ENCODE measurements at places on chromosomes 5 and 9.

GRCh38 chr5:5202321-5202720 lies 62.2 kb downstream of the ADAMTS16 start:
- no peak for DNase-seq

DNA sequence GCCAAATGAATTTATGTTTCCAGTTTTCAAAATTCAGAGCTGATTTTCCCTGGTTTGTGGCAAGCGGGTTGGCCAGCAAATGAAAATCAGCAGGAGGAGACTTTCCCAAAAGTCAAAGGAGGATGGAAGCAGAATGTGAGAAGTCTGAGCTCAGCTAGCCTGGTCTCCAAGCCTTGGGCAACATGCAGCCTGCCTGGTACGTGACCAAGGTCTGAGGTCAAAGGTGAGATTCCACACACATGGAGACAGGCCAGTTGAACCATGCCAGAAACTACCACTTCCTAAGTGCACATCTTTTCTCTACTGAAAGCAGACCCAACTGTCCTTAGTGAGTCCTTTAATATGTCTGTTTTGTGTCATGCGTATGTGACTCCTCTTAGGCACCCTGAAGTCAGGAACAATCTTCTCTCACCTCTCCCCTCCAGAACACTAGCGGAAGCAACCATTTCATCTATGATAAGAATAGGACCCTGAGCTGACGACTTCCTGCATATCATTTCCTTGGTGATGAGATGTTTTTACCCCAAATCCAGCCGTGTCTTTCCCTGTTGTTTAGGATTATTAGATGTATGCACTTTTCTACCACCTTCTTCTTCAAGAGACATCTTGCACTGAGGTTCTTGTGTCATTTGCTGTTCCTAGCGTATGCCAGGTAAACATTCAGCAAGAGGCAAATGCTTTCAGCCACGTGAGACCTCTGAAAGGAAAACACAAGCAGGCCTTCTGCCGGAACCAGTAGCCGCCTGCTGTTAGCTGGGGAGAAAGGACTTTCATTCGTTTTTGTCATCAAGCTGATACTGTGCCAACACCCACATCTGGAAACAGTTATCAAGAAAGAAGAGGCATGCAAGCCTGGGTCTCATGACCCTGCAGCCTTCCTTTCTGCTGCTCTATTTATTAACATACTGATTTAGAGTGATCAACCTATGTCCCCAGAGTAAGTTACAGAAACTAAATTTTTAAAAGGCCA lies 9.7 kb upstream of the TGFBI start:
- no peak for DNase-seq

GRCh38 chr5:93161661-93162654 lies 419.1 kb downstream of the NR2F1-AS1 start:
- no peak for DNase-seq

DNA sequence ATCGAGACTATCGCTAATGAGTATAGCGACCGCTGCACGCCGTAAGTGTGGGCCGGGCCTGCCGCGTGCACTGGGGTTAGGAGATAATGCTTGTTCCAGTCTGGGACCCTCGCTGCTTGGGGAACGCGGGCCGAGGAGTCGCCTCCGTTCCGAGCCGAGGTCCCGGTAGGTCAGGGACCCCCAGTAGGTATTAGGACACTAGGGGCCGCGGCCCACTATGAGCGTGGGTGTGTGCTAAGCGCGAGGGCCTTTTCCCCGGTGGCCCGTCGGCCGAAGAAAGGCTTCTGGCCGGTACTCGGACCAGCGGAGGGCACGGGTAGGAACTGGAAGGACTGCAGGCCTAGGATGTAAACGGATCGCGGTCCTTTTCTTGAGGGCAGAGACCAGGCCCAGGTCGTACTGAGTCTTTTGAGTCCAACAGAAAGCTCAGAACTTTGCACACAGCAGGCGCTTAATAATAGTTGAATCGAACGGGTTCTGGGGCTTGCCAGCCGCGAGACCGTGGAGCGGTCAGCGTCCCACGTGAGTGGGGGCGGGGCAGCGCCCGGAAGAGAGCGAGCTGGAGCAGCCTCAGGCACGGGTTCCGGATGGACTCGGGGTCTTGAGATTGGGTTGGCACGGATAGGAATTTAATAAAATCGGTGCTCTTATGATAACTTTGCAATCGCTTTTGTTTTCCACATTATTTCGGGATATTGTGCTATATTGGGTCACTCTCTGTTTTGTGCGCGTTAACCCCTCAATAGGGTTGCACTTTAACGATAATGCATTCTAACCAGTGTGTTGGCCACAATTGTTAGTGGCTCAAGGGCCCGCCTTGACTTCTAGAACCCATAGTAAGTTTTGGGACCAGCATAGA lies 733 bp downstream of the HSPA4 start:
- no peak for DNase-seq

- DNase-seq: no peak
Measured at GRCh38 chr5:176131771-176132170, 106.5 kb upstream of the SIMC1 start.

DNA sequence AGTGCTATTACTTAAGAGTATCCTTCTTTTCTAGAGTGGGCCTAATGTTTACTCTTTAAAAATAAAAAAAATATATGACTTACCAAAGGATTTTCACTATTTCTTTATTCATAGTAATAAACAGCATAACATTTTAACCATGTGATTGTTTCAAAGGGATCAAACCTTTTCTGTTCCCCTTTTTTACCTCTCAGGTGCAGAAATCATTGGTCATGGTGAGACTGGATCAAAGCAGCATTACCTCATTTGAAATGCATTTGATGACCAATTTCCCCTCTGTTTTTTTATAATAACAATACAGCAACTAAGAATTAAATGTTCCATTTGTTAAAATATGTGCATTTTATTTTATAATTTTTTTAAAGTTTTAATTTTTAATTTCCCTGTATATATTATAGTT lies 598.0 kb upstream of the RGMB start:
- no peak for DNase-seq

GRCh38 chr5:125311743-125312142 lies 565.3 kb upstream of the ZNF608 start:
- DNase-seq: no peak

GRCh38 chr5:69035665-69036064 lies 58.1 kb upstream of the SLC30A5 start:
- no peak for DNase-seq

GRCh38 chr9:83630938-83631457 lies 8.1 kb downstream of the IDNK start:
- no peak for DNase-seq

- DNase-seq: no peak
Measured at GRCh38 chr9:96620181-96620514, 505 bp upstream of the CDC14B start.

GRCh38 chr5:171540865-171541264 lies 121.4 kb downstream of the FGF18 start:
- no peak for DNase-seq

GRCh38 chr5:7363067-7363677 lies 32.8 kb upstream of the ADCY2 start:
- DNase-seq: no peak

DNA sequence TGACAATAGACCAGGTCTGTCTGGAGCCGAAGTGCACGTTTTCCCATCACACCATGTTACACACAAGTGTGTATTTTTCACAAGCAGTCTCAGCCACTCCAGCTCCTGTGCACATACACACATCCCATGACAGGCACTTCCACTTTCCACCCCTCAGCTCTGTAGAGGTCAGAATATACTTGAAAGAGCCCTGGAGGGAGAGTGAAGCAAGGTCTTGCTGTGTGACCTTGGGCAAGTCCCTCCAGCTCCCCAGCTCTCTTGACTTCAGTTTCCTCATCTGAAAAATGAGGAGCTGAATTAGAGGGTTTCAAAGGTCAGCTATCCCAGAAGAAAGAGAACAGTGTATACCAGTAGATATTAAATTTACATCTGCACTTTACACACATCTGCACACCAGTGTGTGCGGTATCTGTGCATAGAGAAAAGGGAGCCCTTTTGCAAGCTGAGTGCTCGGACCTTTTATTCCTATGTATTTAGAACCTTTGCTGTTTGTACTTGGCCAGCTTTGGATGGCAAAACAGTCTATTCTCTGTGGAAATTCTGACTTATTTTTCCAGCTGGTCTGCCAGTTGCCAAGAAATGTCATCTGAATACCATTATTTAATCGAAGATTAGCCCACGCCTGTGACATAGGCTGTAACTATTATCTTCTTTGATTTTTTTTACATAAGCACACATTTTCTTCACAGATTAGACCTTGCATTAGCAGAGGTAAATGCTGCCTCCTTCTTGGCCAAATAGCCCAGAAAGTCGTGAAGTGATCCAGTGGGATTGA lies 528.0 kb downstream of the BNC2 start:
- DNase-seq: no peak

DNA sequence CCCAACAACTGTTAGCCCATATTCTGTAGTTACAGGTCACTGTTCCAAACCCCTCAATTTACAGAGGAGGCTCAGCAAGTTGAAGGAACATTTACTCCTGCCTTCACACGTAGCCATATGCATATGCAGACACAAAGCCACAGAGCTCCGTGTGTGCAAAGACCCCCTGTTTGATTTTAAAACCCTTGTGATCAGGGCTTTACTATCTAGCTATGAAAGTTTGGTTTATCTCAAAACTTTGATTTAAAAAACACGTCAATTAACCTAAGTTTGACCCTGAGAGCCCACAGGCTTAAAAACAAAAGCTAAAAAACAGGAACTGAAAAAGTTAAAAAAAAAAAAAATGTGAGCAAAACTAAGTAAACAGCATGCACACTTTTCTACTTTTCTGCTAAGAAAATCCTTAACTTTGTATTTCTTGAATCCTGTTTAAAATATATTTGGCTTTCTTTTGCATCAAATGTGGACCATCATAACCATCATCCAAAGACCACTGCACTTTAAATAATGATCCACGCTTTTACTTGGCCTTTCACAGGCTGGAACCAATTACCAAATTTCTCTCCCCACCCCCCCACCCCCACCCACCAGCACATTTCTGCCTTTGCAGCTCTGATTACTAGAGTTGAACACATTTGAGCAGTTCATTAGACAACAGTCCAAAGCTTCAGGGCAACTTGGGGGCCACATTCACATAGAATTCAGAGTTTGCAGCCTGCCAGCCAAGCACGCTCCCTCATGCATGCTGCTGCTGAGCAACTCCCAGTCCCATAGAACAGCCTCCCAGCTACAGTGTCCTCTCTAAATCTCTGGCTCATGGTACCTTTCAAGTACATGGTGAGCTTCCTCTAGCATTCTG lies 128.8 kb upstream of the MAP3K1 start:
- DNase-seq: no peak

GRCh38 chr9:128244091-128244836 lies 31.5 kb downstream of the GOLGA2 start:
- no peak for DNase-seq

- no peak for DNase-seq
Measured at GRCh38 chr5:137022725-137023124, 476.4 kb downstream of the SPOCK1 start.

- no peak for DNase-seq
Measured at GRCh38 chr5:127320032-127320965, 29.7 kb downstream of the MEGF10 start.

DNA sequence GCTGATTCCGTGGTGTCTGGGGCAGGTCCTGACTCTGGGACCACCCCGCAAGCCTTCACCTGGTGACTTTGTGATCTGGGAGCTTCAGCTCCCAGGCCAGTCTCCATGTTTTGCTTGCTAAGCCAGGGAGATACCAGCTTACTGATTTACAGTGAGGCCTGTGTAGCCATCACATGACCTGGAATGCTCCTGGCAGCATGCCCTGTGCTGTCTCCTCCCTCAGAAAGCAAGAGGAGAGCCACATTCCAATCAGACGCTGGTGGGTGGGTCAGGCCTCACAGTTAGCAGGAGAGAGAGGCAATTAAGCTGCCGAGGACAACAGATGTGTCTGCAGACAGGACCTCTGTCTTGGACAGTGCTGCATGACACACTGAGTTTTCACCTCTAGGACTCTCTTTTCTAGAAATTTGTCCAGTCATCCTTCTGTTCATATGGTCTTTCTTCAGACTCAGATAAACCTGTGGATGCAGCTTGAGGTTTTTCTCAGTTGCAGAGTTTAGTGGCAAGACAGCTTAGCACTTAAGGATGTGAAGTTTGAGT lies 24.4 kb upstream of the GRPEL2 start:
- no peak for DNase-seq

DNA sequence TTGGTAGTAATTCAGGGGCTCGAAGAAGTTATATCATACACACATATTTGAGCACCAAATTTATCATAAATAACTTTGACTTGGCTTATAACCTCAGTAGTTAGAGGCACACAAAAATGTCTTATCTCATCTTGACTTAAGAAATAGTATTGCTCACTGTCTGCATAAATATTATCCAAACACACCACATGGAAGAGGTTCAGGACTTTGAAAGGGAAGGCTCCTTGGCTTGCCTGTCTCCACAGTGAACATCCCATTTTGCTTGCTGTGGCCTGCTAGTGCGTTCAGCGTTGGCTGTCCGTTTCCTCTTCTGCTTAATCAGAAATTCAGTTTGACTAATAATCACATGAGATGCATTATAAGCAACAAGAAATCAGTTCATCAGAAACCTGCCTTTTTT lies 13.9 kb downstream of the GRXCR2 start:
- DNase-seq: no peak

DNA sequence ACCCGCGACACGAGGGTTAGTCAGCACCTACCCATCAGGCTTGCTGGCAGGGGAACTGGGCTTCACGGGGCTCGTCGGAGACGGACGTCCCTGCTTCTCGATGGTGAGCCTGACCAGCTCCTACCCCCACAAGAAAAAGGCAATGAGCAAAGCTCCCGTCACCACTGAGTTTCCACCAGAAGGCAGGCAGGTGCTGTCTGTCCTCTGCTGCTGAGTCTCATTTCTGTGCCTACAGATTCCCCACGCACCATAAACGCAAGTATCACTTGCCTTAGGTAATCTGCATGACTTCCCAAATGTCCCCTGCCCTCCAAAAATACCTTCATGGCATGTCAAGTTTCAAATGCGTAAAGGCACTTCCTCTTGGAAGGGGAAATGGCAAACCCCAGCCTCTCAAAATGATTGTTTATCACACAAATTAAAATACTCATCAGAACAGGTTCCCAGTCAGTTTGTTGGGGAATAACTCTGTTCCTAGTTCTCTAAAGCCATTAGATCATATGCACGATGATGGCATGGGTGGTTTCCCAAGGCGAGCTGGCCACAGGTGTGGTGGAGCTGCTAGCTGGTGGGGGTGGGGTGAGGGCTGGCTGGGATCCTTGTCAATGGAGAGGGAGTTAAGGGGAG lies 85.0 kb downstream of the PRRT1B start:
- no peak for DNase-seq

GRCh38 chr5:72112389-72112788 lies 5.1 kb downstream of the MAP1B start:
- DNase-seq: no peak

- DNase-seq: no peak
Measured at GRCh38 chr5:134275822-134276221, 49.9 kb upstream of the PPP2CA start.

DNA sequence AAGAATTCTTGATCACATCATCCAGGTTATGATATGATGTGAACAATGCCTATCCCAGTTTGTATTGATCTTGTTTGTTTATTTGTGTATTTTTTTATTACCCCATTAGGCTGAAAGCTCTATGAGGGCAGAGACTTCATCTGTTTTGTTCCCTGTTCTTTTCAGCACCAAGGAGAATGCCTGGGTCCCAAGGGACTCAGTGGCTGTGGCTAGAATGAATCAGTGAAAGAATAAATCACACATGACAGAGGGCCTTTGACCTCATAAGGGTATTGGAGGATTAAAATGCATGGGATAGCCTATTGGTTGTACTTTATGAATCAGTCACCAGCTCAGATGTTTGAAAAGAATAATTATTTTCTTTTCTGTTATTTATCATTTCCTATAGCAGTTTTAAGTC lies 292.2 kb downstream of the GAS1 start:
- no peak for DNase-seq

GRCh38 chr5:4817767-4818166 lies 322.4 kb upstream of the ADAMTS16 start:
- no peak for DNase-seq
